Effector CD4-positive, alpha-beta T cell (primary cell): ENCODE measurements at places on chromosomes 12 and 14.

DNA sequence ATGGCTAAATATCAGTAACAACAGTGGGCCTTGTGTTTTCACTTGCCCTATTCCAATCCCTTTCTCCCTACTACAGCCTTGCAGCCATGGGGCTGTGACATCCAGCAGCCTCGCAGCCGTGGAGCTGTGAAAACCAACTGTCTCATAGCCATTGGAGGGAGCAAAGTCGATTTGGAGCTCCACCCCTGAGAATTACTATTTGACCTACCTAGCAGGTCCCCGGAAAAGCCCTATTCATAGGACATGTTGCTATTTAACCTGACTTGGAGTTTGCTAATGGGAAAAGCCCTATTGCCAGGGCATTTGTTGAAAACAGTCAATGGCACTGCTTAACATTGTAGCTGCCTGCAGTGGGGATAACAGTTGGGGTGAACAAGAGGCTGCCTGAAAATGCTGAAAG lies 33.3 kb downstream of the ERG28 start:
- DNase-seq, result no peak

- DNase-seq, result no peak
Measured at GRCh38 chr12:113870035-113870434, 96.1 kb downstream of the RBM19 start.

- no peak for DNase-seq
Measured at GRCh38 chr14:25042362-25043299, 7.3 kb downstream of the STXBP6 start.

GRCh38 chr14:105358943-105359342 lies 39.4 kb upstream of the TEX22 start:
- no peak for DNase-seq

DNA sequence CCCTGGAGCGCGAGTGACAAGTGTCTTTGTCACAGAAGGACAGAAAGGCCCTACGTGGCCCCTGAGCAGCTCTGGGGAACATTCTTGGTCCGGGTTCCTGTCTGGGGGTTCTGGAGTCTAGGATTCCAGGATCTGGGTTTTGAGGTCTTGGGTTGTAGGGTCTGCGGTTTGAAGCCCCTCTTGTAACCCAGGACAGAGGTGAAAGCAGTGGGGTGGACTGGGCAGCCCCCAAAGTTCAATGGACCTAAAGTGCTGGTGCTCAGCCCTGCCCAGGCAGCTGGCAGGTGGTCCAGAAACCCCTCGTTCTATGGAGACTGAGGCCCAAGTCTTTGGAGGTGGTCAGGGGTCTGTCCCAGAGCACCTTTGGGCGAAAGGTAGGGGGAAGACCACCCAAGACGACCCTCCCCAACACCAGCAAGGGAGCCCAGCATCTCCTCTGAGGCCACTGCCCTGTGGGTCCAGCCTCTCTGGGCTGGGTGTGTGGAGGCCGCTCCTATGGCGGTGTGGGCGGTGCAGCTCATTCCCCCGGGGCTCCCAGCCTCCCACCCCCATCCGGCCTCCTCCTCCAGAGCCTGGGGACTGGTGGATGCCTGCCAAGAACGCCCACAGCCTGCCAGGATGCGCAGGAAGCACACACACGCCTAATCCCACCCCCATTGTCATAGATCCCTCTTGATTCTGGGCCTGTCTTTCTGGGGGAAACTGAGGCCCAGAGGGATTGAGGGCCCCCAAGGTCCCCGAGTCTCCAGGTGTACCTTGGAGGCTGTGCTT lies 30.2 kb upstream of the ANKRD9 start:
- DNase-seq, result no peak

GRCh38 chr14:99080306-99080705 lies 191.7 kb downstream of the BCL11B start:
- DNase-seq, result no peak

DNA sequence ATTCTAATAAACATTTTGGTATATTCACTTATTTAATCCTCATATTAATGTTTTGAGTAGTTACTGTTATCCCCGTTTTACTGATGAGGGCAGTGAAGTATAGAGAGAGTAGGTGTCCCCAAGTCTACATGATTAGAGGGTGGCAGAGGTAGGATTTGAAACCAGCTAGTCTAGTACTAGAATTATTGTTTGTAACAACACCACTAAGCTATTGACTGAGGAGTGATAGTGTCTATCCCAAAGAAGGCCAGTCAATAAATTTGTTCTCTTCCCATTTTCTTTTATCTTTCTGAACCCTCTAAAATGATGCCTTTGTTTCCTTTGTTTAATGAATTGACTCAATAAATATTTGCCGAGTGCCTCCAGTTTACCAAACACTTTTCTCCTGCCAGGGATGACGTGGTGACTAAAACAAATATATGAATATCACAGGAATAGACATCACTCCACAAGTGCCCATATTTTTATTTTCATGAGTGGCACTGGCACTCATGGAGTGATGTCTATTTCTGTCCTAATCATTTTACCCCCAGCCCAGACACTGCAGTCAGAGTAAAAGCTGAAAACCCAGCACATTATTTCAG lies 247.5 kb downstream of the SLC16A7 start:
- no peak for DNase-seq

GRCh38 chr12:56129206-56129941 lies 1.3 kb downstream of the ESYT1 start:
- peak; percentile 63 for DNase-seq

DNA sequence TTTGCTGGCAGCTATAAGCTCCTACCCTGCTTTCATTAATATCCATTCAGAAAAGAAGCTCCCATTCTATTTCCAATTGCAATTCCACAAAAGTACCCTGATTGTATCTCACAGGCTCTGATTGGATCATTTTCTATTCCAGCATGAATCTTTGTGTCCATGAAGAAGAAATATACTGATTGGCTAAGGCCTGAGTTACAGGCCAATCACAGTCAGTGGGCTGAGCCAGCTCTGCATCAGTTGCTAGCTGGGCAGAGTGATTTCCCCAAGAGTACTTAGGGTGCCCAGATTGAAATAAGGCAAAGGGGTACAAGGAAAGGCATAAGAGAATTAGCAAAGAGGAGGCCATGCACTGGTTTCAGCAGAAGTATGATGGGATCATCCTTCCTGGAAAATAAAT lies 14.4 kb downstream of the ART4 start:
- DNase-seq, result no peak

GRCh38 chr12:53459097-53459496 lies 7.2 kb downstream of the PCBP2 start:
- no peak for DNase-seq

GRCh38 chr12:124326871-124327270 lies 32.0 kb downstream of the RFLNA start:
- DNase-seq, result no peak

DNA sequence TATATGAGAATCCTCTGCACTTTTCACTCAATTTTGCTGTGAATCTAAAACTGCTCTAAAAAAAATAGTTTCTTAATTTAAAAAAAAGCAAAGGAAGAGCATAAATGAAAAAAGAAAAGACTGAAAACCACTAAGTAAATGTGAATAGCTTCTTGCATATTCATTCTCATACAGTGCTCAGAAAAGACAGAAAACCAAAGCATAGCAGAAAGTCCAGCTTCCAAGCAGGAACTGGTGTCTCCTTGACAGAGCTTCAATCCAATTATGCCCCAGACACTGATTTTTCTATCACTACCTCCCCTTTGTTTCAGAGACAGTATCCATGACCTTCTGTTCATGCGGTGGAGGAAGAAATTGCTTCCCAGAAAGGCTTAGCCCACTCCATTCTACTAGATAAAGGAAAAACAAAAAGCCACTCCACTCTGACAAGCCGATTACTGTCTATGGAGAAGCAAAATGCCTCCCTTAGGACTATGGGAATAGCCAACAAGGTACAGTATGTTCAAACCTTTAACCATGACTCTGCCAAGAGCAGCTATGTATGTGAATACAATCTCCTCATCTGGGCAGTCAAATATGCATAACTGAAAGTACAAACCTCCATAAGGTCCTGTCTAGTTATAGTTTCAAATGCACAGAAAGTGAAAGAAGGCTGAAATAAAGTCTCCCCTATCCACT lies 40.6 kb downstream of the ATF7 start:
- no peak for DNase-seq

- DNase-seq, result no peak
Measured at GRCh38 chr14:92386165-92386564, 63.2 kb downstream of the SLC24A4 start.

GRCh38 chr14:104723651-104724406 lies at the start of gene ADSS1:
TSS of gene ADSS1 (plus strand) at chr14:104724229. CDS start at chr14:104724271, 42 bp downstream.
- DNase-seq, result peak; percentile 44

DNA sequence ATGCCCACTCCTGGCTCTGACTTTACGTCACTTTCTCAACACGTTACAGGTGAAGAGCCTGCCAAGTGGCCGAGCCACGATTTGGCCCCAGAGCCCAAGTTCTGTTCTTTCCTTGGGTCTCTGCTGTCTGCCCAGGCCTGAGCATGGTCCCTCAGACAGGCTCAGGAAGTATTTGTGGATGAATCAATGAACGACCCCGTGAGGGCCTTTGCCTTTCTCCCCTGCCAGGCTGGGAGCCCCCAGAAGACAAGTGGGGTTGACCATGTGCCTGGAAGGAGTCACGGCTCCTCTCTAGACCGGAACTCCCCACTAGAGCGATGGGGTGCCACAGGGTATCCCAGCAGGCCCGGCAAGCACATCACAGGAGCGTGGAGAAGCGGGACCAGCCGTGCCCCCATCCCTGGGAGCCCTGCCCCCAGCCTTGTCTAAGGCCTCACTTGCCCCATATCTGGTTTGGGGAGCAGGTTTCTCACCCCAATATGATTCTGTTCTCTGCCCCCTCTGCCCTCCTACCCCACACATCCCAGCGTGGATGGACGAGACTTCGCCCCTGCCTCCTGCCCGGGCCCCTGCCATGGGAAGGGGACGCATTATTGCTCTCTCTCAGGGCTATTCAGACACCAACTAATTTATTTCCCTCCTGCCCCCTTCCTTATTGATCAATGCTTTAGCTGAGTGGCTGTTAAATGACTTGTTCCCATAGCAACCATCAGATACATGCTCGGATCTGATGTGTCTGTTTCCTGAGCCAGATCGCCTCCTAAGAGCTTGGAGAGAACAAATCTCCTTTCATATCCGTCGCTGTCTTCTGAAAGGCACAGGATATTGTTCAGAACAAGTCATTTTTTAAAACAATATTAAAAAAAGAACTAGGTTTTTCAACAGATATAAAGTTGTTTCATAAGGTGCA lies 69.0 kb downstream of the DIO3 start:
- DNase-seq, result no peak

- DNase-seq, result peak; percentile 41
Measured at GRCh38 chr12:57063991-57064685, 14.2 kb upstream of the MYO1A start.

DNA sequence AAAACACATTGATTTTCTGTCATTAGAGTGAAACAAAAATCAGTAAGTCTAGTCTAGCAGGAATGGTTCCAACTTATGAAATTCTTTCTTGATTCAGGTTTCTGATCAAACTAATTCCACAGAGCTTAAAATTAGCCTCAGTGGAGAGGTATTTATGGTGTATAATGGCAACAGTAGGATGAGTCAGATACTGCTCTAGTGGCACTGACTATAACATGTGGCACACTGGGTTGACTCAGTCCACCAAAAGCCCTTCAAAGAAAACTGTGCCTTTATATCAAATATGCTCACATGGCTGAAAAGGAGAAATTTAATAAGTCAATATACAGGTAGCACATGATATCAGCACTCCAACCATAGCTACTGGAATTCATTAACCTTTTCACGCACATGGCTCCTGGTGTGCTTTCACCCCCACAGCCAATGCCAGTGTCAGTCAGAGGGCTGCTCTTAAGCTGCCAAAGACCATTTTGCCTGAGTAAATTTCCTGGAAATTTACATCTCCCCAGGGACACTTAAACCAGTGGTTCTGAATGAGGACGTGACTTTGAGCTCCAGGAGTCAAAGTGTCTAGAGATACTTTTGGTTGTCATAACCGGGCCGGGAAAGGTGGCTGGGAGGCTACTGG lies 21.7 kb upstream of the CATSPERB start:
- no peak for DNase-seq

DNA sequence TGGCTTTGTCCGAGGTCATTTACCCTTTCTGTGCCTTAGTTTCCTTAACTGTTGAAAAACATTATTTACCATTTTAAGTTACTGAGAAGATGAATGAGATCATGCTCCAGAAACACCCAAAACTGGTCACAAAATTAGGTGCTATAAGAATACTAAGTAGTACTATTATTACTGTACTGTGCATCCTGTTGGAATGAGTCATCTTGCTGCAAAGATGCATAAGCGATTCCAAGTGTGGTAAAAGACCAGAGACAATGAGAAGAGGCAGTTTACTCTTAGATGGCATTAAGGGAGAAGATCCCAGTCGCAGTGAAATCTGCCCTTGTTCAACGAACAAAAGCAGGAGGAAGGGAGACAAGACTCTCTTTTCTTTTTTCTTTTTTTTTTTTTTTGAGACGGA lies 4.2 kb upstream of the PLEKHA5 start:
- DNase-seq, result no peak

DNA sequence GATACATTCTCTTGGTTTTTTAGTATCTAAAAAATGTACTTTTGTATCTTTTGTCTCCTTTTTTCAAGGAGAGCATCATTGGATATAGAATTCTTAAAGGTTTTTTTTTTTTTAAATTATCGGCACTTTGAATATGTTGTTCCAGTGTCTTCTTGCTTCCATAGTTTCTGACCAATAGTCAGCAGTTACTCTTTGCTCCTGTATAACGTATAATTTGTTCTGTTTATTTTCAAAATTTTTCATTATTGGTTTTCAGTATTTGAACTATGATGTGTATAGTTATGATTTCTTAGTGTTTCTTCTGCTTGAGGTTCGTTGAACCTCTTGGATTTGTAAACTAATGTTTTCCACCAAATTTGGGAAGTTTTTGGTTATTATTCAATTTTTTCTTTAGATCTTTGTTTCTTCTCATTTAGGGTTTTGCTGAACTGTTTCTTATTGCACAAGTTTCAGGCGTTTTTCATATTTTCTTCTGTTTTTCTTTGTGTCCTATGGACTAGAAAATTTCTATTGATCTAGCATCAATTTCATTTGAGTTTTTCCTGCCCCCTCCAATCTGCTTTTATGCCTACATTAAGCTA lies 93.9 kb downstream of the PLBD1 start:
- DNase-seq, result no peak
